Stimulated activated CD4-positive, alpha-beta T cell treated with anti-CD3 and anti-CD28 coated beads, Interleukin-15, amount 100 ng/mL, for 48 hours (primary cell): ENCODE measurements at places on chromosomes 1 and 21.
A peak's percentile ranks its signal among the peaks of the same experiment; 100 is the strongest.

DNA sequence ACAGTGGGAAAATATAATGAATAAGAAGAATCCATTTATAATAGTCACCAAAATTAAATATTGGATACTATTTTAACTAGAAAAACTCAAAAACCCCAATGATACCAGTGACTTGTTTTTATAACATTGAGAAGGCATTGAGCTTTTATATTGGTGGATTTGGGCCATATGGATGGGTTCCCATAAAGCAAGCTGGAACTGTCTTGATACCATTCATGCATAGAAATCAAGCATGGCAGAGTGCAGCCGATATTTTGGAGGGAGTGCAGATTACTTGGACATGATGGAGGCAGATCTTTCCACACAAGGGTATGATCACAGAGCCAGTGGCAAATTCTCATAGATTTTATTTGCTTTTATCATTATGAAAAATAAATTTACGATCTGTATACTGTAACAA is 3.8 kb upstream of the RWDD3 start:
- no peak for DNase-seq

DNA sequence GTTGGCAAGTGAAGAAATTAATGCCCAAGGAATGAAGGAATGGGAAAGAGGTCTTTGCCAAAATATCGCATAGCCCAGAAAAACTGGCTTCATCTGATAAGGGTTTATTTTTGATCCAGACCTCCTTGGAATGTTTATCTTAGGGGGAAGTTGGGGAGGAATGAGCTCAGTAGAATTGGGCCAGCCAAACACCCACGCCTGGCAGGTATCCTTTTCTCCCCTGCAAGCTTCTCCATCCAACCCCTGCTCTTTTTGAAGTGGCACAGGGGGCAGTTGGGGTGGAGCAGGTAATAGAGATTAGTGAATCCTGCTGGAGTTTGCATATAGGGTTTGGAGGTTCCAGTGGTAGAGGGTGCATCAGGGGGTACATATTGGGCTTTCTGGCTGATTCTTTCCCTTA is 21.1 kb downstream of the INTS3 start:
- DNase-seq: no peak

DNA sequence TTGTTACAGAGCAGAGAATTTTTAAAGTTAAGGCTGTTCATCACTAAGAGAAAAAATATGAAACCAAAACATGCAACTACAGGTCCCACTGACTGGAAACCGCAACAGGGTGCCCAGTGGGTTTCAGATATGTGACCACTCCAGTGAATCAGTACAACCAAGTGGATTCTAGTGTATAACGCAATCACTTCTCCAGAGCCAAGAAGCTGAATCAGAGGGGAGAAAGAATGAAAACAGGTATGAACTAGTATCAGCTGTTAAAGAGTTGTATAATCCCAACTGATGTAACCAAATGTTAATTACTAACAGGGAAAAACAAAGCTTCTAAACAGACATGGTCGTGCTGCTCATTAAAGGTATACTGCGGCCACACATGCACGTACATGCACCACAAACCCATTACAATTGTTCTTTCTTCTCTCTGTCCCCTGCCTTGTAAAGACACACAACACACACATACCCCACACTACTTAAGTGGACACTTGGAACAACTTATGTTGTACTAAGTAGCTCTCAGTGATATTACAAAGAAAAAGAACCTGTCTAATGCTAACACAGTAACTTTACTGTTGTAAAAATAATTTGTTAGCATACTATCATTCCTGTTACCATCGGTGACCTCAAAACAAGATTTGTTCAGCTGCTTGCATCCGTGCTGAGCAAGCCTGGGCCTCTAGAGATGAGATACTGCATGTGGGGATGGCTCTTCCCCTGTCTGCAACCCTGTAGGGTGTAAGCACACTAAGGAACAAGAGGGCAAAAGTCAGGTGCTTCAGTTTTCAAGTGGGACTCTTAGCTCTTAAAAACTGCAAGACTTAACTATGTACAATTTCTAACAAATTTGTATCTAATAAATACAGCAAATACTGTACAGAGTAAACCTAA is 74.2 kb downstream of the PTPN14 start:
- no peak for DNase-seq

DNA sequence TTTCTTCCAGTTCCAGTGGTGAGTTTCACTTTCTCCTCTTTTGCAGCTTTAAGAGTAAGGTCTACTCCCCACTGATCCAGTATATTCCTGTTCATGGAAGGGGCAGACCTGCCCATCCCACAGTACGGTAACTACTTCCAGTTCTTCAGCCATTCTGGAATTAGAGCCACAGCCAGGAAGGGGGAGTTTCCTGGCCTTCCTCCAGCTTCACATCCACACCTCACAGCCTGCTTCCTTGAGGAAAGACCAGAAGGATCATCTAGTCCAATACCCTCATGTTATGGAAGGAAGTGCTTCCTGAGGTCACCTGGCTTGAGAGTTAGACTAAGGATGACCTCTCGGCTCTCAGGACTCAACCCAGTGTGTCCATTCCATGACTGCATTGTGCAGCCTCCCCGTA is 597.8 kb downstream of the KIF26B start:
- no peak for DNase-seq

GRCh38 chr1:27833470-27833869 is 2.9 kb downstream of the PPP1R8 start:
- no peak for DNase-seq

DNA sequence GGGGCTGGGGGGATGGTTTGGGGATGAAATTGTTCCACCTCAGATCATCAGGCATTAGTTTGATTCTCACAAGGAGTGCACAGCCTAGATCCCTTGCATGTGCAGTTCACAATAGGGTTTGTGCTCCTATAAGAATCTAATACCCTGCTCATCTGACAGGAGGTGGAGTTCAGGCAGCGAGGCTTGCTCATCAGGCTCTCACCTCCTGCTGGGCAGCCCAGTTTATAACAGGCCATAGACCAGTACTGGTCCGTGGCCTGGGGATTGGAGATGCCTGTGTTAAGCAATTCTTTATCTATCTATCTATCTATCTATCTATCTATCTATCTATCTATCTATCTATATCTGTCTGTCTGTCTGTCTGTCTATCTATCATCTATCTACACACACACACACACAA is 525.3 kb upstream of the DAB1 start:
- DNase-seq: no peak

DNA sequence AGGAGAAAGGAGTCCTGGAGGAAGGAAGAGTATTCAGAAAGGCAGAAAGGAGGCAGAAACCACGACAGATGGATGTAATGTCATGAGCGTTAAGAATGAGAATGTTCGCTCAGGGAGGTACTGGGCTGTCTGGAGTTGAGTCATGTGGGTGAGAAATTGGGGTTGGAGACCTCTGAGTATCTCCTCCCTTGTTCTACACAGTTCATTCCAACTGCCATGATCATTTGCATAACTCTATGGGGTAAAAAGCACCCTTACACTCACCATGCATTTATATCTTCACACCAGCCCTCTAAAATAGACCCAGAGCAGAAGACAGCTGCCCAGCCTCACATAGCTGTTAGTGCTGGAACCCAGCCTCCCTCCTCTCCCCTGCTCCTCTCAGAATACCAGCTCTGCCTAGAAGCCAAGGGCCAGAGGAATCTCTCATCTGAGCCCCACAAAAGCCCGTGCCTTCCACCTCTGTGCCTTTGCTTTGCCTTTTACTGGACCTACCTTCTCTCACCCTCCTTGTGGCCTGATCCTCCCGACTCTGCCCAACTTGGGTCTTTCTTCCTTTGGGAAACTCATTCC is 85.2 kb downstream of the BEND5 start:
- DNase-seq: no peak

- no peak for DNase-seq
These were observed 1722.4 kb downstream of the PLA2G4A start for GRCh38 chr1:188551176-188551575.

- DNase-seq: no peak
These were observed 8.0 kb upstream of the PLCH2 start for GRCh38 chr1:2468041-2468472.

DNA sequence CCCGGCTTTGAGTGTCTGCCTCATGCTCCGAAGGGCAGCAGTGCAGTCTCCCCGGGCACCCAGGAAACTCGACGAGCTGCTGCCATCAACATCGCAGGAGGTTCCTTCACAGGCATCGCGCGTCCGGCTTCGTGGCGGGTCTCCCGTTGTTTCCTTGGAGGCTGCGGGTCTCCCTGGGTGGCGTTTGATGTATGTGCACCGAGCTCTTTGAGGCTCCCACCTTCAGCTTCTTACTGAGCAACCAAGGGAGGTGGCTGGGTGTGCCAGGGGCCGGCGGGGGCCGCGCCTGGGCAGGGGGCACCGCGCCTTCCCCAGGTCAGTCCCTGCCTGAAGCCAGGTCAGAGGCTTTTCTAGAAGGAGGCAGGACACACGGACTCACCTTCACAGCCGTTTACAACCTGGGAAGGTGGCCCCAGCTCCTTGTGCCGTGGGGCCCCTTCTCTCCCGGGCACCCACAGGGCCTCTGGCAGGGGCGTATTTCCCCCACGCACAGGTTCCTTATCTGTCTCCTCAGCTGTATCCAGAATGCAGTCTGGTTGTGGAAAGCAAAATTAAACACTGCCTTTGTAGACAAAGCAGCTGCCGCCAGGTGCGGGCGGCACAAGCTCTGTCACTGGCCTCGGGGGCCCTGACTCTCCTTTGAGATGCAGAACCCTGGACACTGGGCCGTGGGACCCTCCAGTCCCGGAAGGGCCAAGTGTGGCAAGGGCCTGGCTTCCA is 21.7 kb upstream of the PEX10 start:
- no peak for DNase-seq

DNA sequence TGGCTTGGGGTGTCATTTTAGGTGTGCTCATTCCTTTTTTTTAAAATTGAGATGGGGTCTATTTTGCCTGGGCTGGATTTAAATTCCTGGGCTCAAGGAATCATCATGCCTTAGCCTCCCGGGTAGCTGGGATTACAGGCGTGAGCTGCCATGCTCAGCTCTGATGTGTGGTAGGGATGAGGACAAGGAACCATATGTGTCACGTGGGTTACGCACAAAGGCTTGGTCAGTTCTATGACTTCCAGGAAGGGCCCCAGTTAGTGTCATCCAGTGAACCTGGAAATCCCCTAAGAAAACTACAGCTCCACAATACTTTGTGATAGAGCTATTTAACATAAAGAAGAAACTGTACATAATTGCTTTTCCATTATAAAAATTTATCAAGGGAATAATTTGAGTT is 6.7 kb upstream of the METTL25B start:
- no peak for DNase-seq

GRCh38 chr1:167803358-167804207 is 81.8 kb downstream of the MPZL1 start:
- peak; percentile 87 for DNase-seq

DNA sequence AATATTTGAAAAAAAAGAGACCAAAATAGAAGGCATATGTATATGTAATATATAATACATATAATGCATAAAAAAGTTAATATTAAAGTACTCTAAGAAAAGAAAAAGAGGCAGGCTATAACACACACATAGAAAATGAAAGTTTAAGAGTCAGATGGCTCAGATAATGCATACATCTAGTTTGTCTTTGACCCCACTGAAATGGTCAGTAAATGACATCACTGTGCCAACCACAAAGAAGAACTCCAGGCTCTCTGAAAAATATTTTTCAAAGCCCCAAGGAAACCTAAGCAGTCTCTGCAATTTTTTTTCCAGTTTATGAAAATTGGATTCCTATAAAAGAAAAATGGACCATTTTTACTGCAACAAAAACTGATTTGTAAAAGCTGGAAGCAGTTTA is 55.4 kb upstream of the SCYL3 start:
- DNase-seq: no peak

GRCh38 chr1:67833602-67833940 is 304 bp upstream of the GNG12 start:
- DNase-seq: no peak

DNA sequence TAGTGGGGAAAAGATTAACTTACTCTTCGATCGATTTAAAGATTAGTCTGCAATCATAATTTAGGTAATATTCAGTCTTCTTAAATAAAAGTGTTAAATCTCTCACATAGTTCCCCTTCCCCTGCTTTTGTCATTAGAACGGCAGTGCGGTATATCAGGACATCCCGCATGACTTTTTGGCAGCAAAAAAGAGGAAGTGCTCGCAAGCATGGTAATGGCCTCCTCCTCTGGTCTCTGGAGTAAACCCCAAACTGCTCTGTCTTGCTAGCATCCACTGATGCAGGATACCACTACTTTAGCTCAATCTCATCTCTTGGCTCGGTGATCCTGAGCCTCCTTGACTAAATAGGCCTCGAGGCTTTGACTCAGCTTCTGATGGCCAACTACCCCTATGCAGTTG is 78.7 kb upstream of the VAV3 start:
- no peak for DNase-seq

GRCh38 chr1:62307446-62307845 is 11.8 kb downstream of the KANK4 start:
- no peak for DNase-seq

DNA sequence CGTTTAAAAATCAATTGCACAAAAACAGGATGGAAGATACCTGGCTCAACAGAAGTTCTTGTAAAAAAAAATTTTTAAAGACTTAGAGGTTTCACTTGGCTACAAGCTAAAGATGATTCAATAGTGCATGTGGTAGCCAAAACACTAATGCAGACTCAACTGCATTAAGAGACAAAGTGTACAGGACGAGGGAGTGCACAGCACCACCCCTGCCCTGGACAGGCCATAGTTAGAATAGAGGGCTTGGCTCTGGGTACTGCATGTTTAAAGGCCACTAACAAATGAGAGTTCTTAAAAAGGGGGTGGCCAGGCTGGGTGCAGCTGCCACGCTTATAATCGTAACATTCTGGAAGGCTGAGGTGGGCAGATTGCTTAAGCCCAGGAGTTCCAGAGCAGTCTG is 7.9 kb downstream of the ACKR1 start:
- DNase-seq: no peak

- DNase-seq: no peak
These were observed 3.7 kb downstream of the GJB4 start for GRCh38 chr1:34763142-34763781.

DNA sequence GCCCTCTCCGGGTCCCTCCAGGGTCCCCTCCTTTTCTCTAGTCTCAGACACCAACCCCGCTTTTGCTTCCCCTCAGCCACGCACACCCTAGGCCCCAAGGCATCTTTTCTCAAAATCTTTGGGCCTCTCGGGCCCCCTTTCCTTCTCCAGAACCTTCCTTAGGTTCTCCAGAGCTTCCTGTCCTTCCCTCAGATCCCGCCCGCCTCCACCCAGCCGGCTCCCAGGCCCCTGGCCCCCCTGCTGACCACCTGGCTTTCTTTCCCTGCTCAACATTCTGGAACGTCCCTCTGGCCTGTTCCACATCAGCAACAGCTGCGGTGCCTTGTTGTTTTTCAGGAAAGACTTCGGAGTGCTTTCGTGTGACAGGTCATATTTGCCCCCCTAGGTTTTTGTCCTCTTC is 1.2 kb downstream of the ZDHHC18 start:
- DNase-seq: no peak
